ENCODE measurements at places on chromosomes 13 and 19. TPM values are rescaled to one million over a fixed set of nuclear protein-coding genes. Genes with fewer than 3 reads are reported as not detected.

- H3K4me3 ChIP-seq = peak overlapping the region; percentile 86
- no peak overlapping the region for H3K27ac ChIP-seq
- H3K4me1 ChIP-seq = peaks cover 3% of the 10 kb centered on the region
- DNase-seq = no peak
- H3K36me3 ChIP-seq = no peaks in the 10 kb centered on the region
Measured at GRCh38 chr19:4068047-4068966, 1.6 kb upstream of the ZBTB7A start.

- H3K27me3 ChIP-seq = no peaks in the 10 kb centered on the region
- DNase-seq = no peak
- H3K4me3 ChIP-seq = no peak overlapping the region
- no peaks in the 10 kb centered on the region for H3K4me1 ChIP-seq
Measured at GRCh38 chr19:29201855-29202254, 11.1 kb downstream of the UQCRFS1 start.

DNA sequence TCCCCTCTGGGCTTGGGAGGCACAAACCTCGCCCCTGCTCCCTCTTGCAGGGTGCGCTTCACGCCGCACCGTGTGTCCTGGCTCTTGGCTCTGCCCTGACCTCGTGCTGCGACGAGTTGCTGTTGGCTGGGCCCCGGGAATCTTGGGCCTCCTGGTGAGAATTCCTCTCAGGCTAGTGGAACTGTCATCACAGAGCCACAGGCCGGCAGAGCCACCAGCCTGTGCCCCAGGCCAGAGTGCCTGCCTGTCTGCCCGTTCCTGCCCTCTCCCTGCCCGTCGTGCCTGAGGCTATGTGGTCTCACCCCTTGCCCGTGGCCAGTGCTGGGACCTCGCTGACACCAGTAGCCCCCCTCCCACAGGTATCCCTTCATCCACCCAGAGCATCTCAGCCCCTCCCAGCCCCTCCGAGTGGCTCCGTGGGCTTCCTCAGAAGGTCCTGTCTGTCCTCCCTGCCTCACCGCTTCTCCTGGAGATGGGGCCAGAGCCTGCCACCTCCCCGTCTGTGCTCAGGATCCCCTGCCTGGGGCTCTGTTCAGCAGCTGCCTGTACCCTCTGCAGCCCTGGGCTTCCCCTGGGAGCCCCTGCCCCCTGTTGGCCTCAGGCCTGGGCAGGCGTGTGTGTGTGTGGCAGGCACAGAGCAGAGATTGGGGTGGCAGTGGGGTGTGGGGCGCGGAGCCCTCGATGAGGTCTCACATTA lies 13.3 kb downstream of the NDUFB7 start:
- DNase-seq = no peak
- H3K27ac ChIP-seq = no peak overlapping the region
- H3K4me1 ChIP-seq = peaks cover 11% of the 10 kb centered on the region
- no peaks in the 10 kb centered on the region for H3K36me3 ChIP-seq

DNA sequence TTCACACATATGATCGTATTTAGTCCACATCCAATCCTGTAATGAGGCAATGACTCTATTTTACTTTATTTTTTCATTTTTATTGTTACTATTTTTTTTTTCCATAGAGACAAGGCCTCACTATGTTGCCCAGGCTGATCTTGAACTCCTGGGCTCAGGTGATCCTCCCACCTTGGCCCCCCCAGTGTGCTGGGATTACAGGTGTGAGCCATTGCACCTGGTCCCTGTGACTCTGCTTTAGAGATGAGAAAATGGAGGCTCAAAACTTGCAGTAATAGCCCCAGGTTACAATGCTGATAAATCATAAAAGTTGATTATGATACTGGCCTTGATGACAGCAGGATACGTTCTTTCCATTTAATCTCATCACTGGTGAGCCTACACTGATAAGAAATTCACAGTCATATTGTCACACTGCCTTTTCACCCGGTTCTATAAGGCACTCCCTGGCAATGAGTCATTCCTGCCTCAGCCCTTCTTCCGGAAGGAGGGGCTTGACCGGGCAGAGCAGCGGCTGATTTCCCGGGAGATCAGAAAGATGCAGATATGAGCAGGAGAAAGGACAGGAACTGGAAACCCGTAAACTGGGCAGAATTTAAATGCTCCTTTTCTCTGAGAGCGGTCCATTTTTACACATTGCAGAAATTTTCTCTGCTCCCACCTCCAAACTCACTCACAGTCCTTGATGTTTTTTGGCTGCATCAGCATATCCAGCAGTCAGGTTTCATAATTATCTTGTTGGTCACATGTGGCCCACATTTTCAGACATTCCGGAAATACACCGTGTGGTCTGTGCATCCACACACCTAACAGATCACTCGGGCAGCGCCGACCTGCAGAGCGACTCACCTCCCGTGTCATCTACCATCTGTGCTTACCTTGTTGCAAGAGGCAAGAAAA lies 616.4 kb downstream of the EFNB2 start:
- DNase-seq = no peak
- H3K4me3 ChIP-seq = no peak overlapping the region
- H3K4me1 ChIP-seq = no peaks in the 10 kb centered on the region

DNA sequence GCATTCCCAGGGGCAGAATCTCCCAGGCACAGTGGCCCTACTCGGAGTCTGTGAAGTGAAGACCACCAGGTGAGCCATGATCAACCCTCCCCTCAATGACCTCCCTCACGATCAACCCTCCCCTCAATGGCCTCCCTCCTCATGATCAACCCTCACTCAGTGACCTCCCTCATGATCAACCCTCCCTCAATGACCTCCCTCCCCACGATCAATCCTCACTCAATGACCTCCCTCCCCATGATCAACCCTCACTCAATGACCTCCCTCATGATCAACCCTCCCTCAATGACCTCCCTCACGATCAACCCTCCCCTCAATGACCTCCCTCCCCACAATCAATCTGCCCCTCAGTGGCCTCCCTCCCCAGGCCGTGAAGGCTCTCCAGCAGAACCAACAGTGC lies 32.1 kb downstream of the SBNO2 start:
- no peaks in the 10 kb centered on the region for H3K4me1 ChIP-seq
- peaks cover 4% of the 10 kb centered on the region for H3K27me3 ChIP-seq
- H3K4me3 ChIP-seq = peak overlapping the region; percentile 13

Gene TJP3
- total RNA-seq = 3.1 TPM

DNA sequence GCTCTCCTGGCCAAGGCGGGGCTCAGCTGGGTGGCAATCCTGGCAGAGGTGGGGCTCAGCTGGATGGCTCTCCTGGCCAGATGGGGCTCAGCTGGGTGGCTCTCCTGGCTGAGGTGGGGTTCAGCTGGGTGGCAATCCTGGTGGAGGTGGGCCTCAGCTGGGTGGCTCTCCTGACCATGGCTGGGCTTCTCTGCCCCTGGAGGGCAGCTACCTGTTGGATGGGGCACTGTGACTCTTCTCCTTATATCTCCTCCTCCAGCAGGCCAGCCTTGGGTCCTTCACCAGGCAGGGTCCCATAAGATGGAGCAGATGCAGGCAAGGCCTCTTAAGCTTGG lies 16.7 kb downstream of the ZFR2 start:
- DNase-seq = no peak
- H3K4me3 ChIP-seq = peak overlapping the region; percentile 73
- no peak overlapping the region for H3K27ac ChIP-seq
- H3K4me1 ChIP-seq = no peaks in the 10 kb centered on the region
- peaks cover 3% of the 10 kb centered on the region for H3K27me3 ChIP-seq
- peaks cover 11% of the 10 kb centered on the region for H3K36me3 ChIP-seq

Gene TEX26
- not detected for total RNA-seq

- peaks cover 2% of the 10 kb centered on the region for H3K4me1 ChIP-seq
- no peaks in the 10 kb centered on the region for H3K36me3 ChIP-seq
- DNase-seq = no peak
Measured at GRCh38 chr13:32010136-32010535, 21.4 kb upstream of the FRY start.

- peaks cover 17% of the 10 kb centered on the region for H3K4me1 ChIP-seq
- peaks cover 7% of the 10 kb centered on the region for H3K27me3 ChIP-seq
- H3K4me3 ChIP-seq = no peak overlapping the region
Measured at GRCh38 chr19:1214862-1215731, 9.5 kb downstream of the STK11 start.

Gene IQCN
- 1.2 TPM for total RNA-seq

- peaks cover 2% of the 10 kb centered on the region for H3K27me3 ChIP-seq
- no peak overlapping the region for H3K4me3 ChIP-seq
- DNase-seq = no peak
- H3K4me1 ChIP-seq = peaks cover 19% of the 10 kb centered on the region
Measured at GRCh38 chr13:107715496-107715895, 499.8 kb downstream of the LIG4 start.

- no peaks in the 10 kb centered on the region for H3K36me3 ChIP-seq
- peaks cover 7% of the 10 kb centered on the region for H3K27me3 ChIP-seq
- no peak overlapping the region for H3K27ac ChIP-seq
- H3K4me3 ChIP-seq = no peak overlapping the region
- DNase-seq = no peak
Measured at GRCh38 chr13:44142941-44143665, 230.5 kb upstream of the SERP2 start.

GRCh38 chr13:26300140-26300539 lies 46.2 kb downstream of the CDK8 start:
- H3K27me3 ChIP-seq = no peaks in the 10 kb centered on the region
- H3K4me3 ChIP-seq = no peak overlapping the region
- H3K36me3 ChIP-seq = no peaks in the 10 kb centered on the region

DNA sequence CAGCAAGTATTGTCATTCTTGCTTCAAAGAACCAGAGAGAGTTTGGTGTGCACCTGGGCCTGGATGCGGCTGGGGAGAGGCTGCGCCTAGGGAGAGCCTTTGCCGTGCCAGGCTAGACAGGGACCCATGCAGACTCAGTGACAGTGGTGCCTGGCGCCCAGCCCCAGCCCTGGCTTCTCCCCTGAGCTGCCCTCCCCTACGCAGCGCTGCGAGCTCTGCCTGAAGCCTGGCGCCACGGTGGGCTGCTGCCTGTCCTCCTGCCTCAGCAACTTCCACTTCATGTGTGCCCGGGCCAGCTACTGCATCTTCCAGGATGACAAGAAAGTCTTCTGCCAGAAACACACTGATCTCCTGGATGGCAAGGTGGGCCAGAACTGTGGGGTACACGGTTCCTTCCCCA lies 12.0 kb downstream of the KMT2B start:
- H3K27me3 ChIP-seq = peaks cover 19% of the 10 kb centered on the region
- peak overlapping the region; percentile 12 for H3K4me3 ChIP-seq
- H3K36me3 ChIP-seq = peaks cover 71% of the 10 kb centered on the region
- no peak for DNase-seq
- no peaks in the 10 kb centered on the region for H3K4me1 ChIP-seq
- no peak overlapping the region for H3K27ac ChIP-seq

DNA sequence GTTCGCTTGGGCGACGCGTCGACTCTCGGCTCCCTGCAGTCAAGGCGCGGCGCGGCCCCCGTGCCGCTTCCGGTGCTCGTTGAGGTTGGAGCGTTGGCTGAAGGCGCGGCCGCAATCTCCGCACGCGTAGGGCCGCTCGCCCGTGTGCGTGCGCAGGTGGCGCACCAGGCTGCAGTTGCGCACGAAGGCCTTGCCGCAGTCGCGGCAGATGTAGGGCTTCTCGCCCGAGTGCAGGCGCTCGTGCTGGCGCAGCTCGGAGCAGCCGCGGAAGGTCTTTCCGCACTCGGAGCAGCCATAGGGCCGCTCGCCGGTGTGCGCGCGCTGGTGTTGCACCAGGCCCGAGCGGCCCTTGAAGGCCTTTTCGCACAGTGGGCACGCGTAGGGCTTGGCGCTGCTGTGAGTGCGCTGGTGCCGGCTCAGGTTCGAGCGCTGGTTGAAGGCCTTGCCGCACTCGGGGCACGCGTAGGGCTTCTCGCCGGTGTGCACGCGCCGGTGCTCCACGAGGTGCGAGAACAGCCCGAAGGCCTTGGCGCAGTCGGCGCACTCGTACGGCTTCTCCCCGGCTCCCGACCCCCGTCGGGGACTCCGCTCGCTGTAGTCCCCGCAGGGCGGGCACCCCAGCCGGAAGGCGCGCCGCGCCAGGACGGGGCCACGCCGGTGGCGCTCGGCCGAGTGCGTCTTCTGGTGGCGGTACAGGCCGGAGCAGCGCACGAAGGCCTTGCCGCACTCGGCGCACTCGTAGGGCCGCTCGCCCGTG lies 5.3 kb upstream of the ZNF497 start:
- H3K36me3 ChIP-seq = peaks cover 3% of the 10 kb centered on the region
- no peak for DNase-seq
- no peak overlapping the region for H3K4me3 ChIP-seq
- H3K4me1 ChIP-seq = no peaks in the 10 kb centered on the region
- H3K27me3 ChIP-seq = peaks cover 5% of the 10 kb centered on the region

Data from endothelial cell (in vitro differentiated cells).